ENCODE measurements at places on chromosomes 16 and 17. TPM values are rescaled to one million over a fixed set of nuclear protein-coding genes. Genes with fewer than 3 reads are reported as not detected.

The TRIM72 gene
- 0.69 TPM for total RNA-seq

The WFIKKN2 gene
- total RNA-seq, result 14.3 TPM

The C16orf95 gene
- total RNA-seq, result 4.2 TPM

The C1QTNF8 gene
- total RNA-seq, result not detected

The KRT23 gene
- total RNA-seq, result 0.46 TPM

The ZG16 gene
- not detected for total RNA-seq
